ENCODE measurements at places on chromosomes 2 and 18.

DNA sequence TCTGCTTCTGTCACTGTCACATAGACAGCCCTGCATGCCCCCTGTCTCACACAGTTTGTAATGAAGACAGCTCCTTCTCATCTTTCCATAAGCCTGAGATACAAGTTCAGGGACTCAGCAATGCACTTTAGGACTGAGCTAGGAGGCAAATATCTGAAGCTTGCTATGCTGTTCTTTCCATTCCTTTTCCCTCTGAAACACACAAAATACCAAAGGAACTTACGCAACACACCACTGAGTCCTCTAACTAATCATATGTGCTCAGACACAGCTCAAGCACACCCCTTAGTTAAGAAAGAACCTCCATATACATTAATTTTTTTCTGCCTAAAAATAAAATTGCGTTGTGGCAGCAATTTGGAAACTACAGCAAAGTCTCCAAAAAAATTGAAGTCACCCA is 17.9 kb downstream of the SERPINB8 start:
- DNase-seq: no peak

DNA sequence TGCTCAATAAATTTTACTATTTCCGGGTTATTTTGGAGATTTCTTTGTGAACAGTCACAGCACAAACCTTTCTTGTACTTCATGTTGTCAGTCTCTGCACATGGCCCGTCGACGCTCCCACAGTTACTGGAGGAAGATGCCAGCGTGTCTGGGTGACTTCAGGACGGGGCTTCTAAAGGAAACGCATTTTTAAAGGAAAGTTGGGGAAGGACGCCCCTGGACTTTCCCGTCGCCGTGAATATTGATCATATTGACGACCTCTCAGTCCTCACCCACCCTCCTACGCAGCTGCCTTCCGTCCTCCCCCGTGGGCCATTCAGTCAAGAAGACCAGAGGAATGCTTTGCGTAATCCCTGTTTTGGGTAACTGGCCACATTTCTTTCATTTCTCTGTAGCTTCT is 71.1 kb upstream of the SNTG2 start:
- DNase-seq: no peak

GRCh38 chr2:156708051-156708450 is 271.9 kb downstream of the GPD2 start:
- DNase-seq: no peak

DNA sequence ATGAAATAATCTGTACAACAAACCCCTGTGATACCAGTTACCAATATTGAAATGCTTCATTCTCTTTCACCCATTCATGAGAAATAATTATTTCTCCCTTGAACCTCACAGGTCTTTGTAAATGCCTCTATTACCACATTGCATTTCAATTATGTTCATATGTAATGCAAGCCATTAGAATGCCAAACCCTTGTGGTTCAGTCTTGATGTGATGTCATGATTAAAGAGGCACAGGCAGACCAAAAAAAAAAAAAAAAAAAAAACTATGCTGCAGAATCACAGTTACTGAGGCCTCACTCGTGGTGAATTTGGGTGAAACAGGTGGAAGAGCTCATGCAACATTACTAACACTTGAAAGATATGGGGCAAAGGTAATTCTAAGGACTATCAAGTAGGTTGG is 9.4 kb upstream of the EPG5 start:
- no peak for DNase-seq

- DNase-seq: no peak
Measured at GRCh38 chr2:18096836-18097405, 218.5 kb downstream of the KCNS3 start.

- no peak for DNase-seq
Measured at GRCh38 chr2:75775311-75775823, 64.7 kb upstream of the GCFC2 start.

DNA sequence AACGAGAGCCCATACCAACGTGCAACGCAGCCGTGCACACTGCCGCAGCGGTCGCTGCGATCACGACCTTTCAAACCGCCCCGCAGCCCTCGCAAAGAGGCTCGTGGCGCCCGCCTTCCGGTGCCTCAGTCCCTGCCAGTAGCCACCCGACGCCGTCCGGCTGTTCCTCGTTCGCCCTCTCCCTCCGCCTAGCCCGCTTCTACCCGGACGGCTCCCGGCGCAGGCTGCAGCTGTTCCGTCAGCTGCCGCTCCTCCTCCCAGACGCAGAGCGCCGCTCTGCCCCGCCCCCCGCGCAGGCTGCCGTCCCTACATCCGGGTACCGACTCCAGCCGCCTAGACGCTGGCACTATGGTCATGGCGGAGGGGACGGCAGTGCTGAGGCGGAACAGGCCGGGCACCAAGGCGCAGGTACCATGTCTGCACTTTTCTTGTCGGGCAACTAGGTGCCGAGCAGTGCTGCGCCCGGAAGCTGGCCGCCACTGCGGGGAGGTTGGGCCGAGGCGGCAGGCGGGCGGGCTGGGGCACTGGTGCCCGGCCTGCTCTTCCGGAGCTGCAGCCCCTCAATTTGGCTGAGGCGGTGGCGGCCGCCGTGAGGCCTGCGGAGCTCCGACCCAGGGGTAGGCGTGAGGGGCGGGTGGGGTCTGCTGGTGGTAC is at the start of gene MOB4:
TSS of gene MOB4 (plus strand) at position 328 of the 654 bp plus-strand sequence. CDS start at position 349, 21 bp downstream.
- peak; percentile 91 for DNase-seq

- DNase-seq: no peak
Measured at GRCh38 chr2:145000376-145000775, 480.5 kb upstream of the ZEB2 start.

DNA sequence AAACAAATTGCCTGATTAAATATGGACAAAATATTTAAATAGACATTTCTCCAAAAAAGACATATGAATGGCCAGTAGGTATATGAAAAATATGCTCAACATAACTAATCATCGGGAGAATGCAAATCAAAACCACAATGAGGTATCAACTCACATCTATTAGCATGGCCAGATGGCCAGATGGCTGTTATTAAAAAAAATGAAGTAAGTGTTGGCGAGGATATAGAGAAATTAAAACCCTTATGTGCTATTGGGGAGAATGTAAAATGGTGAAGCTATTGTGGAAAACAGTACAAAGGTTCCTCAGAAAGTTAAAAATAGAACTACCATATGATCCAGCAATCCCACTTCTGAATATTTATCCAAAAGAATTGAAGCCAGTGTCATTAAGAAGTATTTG is 272.3 kb upstream of the ZNF804A start:
- DNase-seq: no peak

DNA sequence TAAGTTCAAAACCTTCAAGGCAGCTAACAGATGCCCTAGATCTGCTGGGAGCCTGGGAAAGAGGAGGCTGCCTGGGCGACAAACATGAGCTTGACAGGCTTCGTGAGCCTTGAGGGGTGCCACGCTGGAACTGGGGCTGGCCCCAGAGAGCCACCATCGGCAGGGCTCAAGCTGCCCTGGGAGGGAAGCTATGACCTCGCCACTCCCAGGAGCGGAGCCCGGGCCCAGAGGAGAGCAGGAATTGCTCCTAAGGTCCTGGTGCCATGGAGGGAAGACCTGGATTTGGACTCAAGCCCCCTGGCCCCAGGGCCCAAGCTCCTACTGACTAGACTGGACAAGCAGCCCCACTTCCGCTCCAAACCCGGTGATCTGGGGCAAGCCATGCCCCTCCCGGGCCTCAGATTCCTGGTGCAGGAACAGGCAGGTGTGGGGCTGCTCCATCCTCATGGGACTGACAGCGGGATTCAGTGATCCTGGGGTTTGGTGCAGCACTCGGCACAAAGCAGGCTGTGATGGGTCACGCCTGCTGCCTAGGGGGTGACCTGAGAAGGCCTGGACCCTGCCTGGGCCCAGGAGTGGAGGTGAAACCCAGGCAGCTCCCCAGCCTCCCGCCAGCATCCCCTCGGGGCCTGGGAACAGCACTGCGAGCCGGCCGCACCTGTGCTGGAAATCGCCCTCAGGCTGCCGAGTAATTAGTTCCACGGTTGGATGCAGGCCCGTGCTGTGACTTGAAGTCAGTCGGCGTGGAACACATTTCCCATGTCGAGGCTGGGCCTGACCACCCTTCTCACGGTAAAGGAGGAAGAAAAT is 246.9 kb downstream of the NDUFA10 start:
- DNase-seq: no peak

DNA sequence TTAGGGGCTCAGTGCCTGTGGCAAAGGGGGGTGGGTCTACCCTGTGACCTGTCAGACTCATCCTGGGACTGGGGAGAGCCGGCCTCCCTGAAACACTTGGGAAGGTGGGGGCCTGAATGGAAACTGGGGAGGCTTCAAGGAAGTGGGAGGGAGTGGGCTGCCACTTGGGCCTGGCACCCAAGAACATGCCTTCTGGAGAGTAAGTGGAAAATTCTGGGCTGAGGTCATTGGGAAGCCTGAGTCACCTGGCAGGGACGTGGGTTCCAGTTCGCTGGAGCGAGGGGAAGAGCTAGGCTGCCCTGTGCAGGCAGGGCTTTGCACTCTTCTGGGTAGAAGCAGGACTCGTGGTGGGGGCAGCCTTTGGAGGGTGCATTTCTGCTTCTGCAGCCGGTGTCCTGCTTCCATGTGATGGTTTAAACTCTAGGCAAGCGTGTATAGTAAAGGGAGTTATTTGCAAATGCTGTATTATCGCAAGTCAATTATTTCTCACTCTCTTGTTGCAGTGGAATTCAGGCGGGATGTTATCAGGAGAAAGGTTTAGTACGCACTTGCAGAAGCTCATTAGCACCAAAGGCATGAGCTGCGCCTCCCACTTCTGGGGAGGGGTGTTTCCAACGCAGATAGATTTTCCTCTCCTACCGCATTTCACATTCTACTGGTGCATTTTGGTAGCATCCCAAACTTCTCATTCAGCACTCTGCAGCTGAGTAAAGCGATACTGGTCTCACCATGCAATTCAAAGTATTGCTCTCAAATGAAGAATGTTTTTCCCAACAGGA is 3.8 kb downstream of the LRRFIP1 start:
- DNase-seq: no peak

- no peak for DNase-seq
Measured at GRCh38 chr2:44880125-44880483, 61.4 kb upstream of the SIX3 start.

DNA sequence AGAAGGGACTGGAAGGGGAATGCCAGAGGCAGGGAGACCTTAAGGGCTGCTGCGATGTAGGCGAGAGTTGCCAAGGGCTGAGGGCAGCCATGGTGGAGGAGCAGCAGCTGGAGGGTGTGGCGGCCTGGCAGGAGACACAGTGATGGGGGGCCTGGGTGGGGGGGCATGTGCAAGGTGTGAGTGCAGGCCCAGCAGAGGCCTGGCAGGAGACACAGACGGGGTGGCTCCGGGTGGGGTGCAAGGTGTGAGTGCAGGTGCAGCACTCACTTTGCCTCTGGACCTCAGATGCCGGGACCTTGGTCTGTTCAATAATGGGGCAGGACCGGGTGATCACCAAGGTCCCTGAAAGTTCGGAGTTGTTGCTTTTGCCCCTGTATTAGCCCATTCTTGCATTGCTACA is 76.2 kb upstream of the ODC1 start:
- no peak for DNase-seq

DNA sequence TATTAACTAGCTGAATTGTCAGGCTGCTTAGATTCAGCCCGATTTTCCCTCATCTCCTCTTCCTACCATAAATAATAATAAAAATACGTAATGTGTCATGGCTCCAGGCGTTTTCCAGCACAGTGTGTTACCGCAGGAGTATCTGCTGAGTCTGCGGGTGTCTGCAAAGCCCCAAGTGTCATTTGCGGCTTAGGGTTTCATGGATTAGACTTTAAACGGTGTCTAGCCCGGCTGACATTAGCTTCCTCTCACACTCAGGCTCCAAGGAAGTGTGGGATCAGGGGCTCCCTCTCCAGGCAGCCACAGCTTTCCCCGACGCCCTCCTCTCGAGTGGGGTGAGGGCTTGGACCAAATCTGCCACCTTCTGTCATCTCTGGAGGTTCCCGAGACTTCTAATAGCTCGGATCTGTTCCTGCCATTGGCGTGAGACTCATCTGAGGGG is 14.1 kb upstream of the HOXD1 start:
- no peak for DNase-seq

GRCh38 chr18:21593540-21594257 is 6.8 kb downstream of the ESCO1 start:
- no peak for DNase-seq

DNA sequence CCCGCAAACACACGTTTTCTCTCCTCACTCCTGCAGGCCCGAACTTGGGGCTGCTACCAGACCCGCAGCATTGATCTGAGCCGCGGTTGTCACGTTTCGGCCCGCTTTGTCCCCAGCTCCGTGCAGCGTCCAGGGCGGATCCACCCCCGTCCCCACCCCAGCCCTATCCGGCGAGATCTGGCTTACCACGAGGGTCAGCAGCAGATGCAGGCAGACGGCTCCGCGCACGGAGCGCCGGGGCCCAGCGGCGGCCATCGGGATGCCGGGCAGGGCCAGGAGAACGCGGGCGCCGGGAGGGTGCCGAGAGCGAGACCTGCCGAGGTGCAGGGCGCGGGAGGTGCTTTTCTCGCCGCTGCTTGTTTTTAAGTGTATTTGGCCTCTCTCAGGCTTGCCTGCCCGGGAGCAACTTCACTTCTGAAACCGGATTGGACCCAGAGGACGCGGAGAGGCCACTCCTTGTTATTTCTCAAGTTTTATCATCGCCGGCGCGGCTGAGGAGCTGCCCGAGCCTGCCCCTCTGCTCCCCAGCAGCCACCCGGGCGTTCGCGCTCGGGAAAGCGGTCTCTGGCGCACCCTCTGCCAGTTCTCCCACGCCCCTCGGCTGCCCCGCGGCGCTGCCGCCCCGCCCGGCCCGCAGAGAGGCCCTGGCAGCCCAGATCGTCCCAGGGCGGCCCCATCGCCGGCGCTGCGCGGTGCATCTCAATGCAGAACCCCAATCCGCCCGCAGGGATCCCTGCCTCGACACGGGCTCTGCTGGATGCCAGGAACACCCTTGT is at the start of gene DSC3:
TSS of gene DSC3 (minus strand) at position 337 of the 776 bp plus-strand sequence. CDS start at position 255, 82 bp downstream.
- DNase-seq: no peak

DNA sequence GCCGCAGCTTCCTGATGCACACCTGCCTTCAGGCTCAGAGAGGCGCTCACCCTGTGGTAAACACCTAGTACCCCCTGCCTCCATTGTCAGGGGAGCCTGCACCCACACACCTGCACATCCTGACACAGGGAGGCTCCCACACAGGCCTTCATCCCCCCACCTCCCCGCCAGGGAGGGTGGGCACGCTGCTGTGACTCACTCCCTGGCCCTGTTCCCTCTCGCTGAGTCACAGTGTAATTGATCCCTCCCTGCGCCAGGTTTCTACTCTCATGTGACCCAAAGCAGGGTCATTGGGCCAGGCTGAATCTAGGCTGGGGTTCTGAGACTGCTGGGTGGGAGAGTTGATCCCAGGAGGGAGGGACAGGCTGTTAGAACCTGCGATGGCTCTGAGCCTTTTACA is 8.5 kb upstream of the CELF4 start:
- no peak for DNase-seq

DNA sequence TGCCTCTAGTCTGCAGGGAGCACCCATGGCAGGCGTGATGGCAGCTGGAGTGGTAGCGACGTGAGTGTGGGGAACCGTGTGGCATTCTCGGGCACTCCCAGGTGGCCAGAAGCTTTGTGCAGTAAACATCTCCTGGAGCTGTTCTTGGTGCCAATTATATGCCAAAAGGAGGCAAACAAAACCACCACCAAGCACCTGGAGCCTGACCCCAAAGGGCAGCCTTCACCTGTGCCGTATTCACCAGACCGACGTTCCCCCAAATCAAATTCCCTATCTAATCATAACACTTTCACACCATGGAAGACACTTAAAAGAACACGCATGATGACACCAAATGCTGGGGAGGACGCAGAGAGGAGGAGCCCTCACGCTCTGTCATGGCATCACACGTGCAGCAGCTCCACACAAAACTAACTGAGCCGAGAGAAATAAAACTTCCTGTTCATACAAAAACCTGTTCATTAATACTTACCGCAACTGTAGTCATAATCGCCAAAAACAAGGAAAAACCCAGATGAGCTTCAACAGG is 123.6 kb downstream of the EIPR1 start:
- DNase-seq: no peak

GRCh38 chr2:1818404-1818803 is 74.1 kb upstream of the PXDN start:
- no peak for DNase-seq
